ENCODE measurements at places on chromosomes 13 and 19. TPM values are rescaled to one million over a fixed set of nuclear protein-coding genes. Genes with fewer than 3 reads are reported as not detected.

DNA sequence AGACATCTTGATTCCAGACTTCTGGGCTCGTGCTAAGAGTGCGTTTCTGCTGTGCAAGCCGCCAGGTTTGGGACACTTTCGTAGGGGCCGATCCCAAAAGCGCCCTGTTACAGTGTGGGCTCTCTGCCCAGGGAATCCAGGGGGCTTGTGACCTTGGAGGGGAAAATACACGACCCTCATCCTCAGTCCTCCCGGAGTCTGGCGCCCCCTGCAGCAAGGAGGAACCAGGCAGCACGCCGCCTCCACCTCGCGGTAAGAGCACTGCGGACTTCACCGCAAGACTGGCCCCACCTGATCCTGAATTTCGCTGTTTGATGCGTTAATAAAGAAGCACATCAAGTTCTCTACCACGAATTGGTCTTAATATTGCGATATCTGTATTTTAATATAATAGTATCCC lies 5.2 kb downstream of the POLRMT start:
- no peak for DNase-seq

- DNase-seq: no peak
Measured at GRCh38 chr19:934865-935479, 9.1 kb downstream of the ARID3A start.

Gene HSPB6
- not detected for total RNA-seq

Gene COL5A3
- not detected for total RNA-seq

Gene MED29
- 47.3 TPM for total RNA-seq

Gene UFM1
- 29.3 TPM for total RNA-seq
